NCI-H2029 treated with DMSO at 0.1 percent for 48 hours (cell line): ENCODE measurements at places on chromosomes 11 and 22.
A peak's percentile ranks its signal among the peaks of the same experiment; 100 is the strongest.

- DNase-seq = no peak
Measured at GRCh38 chr11:11075515-11076171, 217.8 kb upstream of the ZBED5 start.

GRCh38 chr11:100777103-100777502, 90.0 kb downstream of the ARHGAP42 start:
- DNase-seq = no peak

GRCh38 chr11:113547739-113548138, 72.5 kb upstream of the DRD2 start:
- no peak for DNase-seq

DNA sequence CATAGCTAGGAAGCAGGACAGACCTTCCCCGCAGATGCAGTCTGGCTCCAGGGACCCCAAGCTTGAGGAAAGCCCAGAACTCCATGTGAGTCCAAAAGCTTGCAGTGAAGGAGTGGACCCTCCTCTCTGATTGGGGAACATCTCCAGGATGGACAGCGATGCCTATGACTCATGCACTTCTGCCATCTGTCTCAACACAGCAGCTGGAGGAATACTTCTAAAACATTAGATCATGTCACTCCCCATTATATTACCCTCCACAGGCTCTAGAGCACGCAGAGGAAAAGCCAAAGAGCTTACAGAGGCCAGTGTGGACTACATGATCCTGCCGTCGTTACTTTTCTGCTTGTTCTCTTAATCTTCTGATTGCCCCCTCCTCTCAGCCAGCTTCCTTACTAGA, 605.7 kb downstream of the INSC start:
- peak; percentile 31 for DNase-seq

GRCh38 chr11:21614961-21615360, 577.9 kb upstream of the ANO5 start:
- no peak for DNase-seq

DNA sequence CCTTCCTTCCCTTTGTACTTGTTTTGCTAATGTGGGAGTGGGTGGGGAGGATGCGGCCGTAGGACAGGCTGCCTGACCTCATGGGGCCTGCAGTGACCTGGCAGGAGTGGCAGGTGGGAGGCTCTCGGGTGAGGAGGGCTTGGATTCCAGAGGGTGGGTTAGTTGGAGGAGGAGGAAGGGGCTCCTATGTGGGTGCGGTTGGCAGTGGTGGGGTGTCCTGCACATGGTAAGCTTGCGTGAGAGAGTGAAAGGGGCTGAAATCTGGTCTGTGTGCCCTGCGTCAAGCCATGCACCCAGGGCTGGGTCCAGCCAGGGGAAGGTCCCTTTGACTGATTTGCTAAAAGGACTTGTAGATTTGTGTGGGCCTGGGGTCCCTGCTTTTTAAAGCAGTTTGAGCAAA, 90.7 kb upstream of the OR4B1 start:
- no peak for DNase-seq

- DNase-seq = no peak
Measured at GRCh38 chr11:114618139-114618538, 22.6 kb upstream of the NXPE4 start.

DNA sequence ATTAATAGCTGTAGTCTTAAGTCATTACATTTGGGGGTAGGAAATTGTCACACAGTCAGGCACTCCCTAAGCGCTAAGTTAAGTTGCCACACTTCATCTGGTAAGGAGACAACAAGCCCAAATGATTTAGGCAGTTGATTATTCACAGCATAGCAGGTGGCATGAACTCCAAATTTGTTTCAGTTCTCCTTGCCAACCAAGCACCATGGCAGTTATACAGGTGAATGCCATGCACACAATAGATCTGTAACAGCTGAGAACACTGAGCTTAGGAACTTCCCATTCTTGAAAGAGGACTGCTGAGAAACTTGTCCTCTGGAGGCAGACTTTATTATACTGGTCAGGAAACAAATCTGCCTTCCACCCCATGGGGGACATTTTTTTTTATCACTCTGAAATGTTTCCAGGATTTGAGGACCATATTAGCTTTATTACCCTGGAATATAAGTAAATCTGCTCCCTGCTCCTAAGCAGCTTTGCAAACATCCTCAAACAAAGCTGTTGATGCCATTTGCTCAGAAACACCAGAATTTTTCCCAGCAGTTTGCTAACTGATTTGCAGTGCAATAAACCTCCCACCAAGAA, 5.1 kb upstream of the INTS4 start:
- DNase-seq = no peak

GRCh38 chr11:132519241-132519815, 1013.0 kb downstream of the OPCML start:
- DNase-seq = no peak
